NCI-H748 treated with DMSO at 0.1 percent for 48 hours (cell line): ENCODE measurements at places on chromosomes 12 and 14.

DNA sequence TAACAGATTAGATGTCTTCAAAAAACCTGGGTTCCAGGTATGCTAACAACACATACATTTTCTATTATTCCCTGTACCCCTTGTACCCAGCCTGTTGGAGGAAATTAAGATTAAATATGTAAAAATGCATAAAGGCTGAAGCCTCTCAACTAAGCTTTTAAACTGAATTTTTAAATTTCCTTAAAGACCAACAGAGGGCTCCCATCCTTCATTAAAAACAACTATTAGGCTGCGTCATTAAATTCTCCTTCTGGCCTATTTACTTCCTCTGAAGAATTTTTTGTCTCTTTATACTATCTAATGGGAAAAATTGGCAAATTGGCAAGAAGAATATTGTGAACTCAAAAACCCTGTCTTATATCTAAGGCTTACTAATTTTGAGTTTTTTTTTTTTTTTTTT lies 21.8 kb downstream of the SENP1 start:
- DNase-seq = no peak

- no peak for DNase-seq
Measured at GRCh38 chr14:74670726-74671411, 42.0 kb downstream of the AREL1 start.

GRCh38 chr12:78209846-78210505 lies 379.3 kb downstream of the NAV3 start:
- peak; percentile 94 for DNase-seq

DNA sequence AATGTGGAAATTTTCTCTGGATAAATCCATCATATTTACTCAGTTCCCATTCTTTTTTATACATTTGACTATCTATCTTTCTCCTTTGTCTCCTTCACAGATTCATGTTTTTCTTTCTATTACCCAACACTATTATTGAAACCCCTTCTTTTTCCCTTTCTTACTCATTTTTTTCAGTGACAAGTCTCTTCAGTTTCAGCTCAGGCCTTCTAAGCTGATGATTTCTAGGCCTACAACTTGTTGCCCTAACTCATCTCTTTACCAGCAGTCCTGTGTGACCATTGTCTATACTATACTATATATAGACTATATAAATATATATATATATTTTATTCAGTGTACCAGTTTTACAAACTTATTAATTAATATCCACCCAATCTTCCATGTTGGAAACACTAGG lies 31.8 kb downstream of the SLC16A7 start:
- no peak for DNase-seq

- DNase-seq = peak; percentile 81
Measured at GRCh38 chr14:93430315-93431035, at the start of gene UNC79. Gene UNC79, plus strand, starts transcription at chr14:93430939. Its CDS starts 91 bp downstream, at chr14:93431030.

DNA sequence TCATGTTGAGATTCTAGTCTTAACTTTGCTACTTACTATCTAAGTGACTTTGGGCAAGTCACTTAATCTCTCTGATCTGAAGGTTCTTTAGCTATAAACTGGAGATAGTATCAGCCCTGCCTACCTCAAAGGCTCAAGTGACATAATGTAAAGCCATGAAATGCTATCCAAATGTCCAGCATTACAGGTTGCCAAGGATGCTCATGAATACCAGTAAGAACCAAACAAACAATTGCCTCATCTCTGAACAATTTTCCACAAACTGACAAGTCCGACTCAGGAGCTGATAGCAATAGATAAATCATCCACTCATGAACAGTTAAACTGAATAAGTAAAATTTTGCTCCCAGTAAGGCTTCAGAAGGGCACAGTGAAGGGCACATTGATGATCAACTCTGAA lies 51.5 kb downstream of the LMNTD1 start:
- DNase-seq = no peak

DNA sequence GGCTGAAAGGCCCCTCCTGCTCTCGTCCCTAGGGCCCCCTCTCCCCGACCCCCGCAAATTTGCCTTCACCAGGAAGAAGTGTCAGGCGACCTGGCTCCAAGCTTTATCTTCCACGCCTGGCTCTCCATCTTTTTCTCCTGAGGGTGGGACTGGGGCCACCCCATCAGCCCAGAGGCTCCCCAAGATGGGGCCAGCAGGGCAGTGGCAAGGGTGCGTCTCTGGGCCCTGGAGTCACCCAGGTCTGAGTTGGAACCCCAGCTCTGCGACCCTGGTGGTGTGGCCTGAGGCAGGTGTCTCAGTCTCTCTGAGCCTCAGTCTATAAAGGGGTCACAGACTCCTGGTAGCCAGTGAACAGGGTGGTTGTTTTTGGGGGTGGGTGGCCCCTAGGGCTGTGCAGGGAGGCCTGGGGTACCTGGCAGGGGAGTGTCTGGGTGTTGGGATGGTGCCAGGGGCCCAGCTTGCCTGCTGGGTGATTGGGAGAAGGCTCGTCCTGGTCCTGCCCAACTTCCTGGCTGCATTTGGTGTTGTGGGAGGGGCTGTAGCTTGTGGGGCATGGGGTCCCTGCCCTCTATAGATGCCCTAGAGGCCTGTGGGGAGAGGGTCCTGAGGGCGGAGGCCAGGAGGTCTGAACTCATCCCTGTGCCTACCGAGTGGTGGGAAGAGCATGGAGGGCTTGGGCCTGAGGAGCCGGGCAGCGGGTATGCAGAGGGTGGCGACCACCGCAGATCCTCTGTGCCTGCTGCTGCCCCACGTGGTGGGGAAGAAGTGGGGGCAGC lies 7.6 kb downstream of the KIF26A start:
- DNase-seq = no peak

GRCh38 chr14:104307627-104308401 lies 169.4 kb downstream of the KIF26A start:
- DNase-seq = no peak

GRCh38 chr14:47277703-47278102 lies 397.7 kb downstream of the MDGA2 start:
- DNase-seq = no peak

DNA sequence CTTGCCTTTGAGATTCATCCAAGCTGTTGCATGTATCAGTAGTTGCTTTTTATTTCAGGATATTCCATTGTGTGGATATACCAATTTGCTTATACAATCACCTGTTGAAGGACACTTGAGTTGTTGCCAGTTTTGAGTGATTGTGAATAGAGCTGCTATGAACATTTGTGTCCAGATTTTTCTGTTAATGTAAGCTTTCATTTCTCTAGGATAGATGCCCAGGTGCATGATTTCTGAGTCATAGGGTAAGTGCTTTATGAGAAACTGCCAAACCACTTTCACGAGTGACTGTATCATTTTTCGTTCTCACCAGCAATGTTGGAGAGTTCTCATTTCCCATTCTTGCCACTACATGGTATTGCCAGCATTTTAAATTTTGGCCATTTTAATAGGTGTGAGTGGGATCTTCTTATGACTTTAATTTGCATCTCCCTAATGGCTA lies 434.6 kb upstream of the RGS6 start:
- no peak for DNase-seq

DNA sequence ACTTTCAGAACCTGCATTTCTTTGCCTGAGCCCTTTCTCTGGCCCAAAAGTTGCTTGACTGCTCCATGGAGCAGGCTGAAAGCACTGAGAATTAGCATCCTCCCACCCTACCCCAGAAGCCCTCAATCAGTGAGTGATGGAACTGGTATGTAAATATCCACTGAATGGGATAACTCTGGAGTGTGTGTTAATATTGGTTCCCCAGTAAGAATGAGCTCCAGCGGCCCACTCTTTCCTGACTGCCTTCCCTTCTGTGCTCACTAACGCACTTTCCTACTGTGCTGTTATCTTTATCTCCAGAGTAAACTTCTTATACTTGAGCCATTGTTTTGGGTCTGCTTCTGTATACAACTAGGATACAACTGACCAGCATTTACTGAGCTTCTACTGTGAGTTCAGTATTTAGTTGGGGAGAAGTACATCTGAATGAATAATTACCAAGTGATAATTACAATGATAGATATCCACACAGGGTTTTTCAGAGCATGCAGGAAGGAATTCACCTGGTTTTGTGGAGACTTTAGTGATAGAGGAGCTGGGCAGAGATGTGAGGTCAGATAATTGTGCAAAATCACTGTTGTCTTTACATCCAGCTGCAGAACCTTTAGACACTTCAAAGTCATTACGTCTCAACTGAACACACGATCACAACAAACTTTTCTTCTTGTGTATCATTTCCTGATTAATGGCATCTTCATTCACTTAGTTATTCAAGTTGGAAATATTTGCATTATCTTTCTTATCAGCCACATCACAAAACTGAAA lies 149.2 kb upstream of the BTG1 start:
- DNase-seq = no peak
